ENCODE measurements at places on chromosomes 12 and 14.

DNA sequence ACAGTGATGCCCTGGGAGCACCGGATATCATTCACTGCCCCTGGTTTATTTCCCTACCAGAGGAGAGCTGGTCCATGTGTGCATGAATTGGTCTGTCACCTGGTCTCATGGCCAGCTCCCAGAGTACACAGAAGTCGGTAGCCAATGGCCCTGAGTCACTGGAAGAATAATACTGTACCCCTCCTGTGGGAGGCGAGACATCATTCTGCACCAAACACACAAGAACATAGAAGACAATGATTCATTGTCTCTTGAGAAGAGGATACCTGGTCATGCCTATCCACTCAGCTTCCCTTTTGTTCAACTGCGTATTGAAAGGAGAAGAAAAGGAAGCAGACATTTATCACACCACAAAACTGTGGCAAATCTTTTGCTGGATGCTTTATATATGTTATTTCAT lies 216.2 kb downstream of the DPF3 start:
- no peak for DNase-seq

DNA sequence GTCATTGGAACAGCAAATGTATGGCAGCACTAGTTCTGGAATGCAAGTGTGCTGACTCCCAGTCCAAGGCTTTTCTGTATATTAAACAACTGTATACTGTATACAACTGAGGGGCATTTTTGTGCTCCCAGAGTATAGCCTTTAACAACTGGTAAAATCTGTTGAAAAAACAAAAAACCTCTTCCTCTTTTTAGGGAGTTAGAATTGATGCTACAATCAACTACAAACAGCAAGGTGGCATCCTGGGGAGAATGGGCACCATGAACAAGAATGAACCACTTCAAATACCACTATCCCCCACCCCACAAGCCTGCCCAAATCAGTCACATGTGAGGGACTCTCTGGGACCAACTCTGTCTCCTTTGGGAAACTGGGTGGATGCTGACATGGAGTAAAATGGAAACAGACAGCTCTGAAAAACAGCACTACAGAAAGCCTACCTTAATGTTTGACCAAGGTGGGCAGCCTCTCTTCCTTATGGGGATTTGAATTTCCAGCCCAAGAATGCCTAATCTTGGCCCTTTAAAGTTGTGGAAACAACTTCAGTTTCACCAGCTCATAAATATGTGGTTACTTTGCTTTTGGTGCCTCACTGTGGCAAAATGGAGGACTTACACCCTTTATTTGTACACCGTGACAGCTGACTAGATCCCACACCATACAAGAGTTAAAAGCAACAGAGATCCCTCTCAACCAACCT lies 7.5 kb downstream of the VTI1B start:
- peak; percentile 52 for DNase-seq

DNA sequence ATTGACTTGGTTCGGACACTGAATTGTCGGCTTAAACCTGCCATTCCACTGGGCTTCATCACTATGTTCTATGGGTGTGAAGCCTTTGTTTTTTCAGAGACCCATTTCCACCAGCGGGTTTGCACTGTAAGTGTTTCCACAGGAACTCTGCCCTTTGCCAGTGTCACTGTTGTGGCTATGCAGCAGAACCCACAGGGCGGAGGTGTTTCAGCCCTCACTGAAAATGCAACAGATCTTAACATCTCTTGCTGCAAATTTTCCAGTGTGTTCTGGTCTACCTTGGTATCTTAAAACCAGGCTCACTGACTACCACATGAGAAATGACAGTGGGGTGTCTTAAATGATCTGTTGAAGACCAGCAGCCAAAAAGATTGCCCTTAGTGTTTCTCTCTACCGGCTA lies 21.1 kb downstream of the PRKCH start:
- DNase-seq: no peak

DNA sequence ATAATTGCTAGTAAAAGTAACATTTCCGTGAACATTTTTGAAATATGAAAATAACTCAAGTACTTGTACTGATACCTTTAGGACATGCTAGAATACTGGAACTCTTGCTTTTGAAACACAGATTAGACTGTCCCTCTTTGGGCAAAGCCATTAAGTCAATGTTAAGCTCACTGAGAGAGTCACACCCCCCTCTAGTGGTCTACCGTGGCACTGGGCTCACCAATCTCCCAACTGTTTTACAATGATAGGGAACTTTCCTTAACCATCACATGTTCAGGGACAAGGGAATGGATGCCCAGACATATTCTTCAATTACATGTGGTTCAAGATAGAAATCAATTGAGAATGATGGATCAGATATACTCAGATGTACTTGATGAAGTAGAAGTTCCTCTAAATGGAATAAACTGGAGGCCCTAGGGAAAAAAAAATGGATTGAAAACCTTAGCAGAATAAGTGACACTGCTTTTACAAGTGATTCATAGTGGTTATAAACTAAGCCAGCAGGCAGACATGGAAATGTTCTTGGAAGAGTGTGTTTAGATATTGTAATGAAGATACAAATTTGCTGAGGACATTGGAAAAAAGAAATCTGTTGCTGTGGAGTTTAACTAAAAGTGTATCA lies 17.8 kb downstream of the NANOG start:
- DNase-seq: peak; percentile 80

DNA sequence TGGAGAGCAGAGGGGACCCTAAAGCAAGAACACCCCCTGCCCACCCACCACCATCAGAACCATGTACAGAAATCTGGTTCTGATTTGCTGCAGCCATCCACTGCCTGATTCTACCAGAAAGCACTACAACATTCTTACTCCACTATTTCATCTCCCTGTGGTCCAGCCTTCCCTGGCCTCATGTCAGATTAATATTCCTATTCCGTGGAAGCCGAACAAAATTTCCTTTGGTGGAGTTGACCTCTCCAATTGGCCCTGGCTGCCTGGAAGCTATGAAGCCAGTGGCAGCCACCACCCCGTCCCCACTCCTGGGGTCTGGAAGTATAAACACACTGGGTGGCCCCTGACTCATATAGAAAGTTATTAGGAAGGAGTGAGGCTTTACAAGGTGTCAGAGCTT lies 60.2 kb downstream of the ANO2 start:
- DNase-seq: no peak

DNA sequence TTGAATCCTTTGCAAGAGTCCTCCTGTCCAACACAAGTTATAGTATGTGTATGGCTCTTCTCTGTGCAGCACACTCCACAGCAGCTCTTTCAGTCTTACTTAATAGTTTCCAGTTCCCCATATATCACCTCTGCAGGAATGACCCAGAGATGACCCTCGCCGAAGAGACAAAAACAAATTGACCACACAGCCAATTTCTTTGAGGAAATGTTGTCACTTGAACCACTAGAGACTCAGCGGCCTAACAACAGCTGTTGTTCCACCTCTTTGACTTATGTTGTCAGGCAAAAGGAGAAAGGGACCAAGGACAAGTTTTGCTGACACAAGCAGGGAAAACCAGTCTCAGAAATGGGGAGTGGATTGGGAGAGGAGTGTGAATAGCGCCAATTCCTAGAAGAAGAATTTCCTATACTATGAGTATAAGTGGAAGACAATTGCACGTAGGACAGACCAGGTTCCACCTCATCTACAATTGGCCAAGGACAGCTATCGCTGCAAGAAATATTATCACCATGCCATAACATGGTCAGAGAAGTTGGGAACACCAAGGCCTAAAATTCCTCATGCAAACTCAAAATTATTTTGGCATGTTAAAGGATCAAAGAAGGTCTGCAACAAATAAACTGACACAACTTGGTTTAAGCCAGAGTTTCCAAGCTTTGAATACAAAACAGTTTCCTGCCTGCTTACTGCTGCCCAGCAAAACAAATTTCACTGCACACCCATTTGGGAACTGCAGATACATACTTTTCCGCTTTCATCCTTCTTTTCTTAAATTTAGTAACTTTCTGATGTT lies 41.7 kb upstream of the ITPR2 start:
- no peak for DNase-seq

DNA sequence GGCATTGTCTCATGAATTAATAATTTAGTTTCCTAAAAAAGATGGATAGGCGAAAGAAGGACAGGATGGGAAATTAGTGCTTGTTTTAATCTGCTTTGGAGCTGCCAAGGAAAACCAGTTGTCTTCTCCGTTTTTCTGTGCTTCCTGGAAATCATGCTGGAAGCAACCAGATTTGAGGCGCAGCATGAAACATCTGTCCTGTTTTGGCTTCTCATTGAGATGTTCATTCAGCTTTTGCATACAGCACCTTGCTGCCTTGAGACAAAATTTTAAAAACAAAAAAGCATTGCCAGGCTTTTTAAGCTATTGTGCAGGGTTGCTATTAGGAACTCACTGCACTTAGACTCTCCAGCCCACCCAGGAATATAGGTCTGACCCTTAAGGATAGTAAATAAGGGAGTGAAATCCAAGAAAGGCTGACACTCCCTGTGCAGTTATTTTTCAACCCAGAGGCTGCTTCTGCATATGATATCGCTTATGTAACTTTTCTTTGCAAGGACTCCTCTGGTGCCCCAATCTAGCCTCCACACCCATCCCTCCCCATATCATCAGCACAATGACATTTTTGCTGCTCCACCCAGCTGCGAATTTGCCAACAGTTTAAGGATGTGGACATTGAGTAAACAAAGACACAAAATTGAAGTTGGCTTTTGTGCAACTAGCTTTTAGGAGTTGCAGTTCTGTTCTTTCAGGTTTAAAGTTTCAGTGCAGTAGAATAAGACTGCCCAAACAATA lies 46.9 kb upstream of the MDM1 start:
- no peak for DNase-seq

GRCh38 chr12:119159844-119160243 lies 18.9 kb upstream of the HSPB8 start:
- DNase-seq: no peak

- peak; percentile 30 for DNase-seq
These were observed 121.8 kb downstream of the SLC38A6 start for GRCh38 chr14:61102549-61103466.

DNA sequence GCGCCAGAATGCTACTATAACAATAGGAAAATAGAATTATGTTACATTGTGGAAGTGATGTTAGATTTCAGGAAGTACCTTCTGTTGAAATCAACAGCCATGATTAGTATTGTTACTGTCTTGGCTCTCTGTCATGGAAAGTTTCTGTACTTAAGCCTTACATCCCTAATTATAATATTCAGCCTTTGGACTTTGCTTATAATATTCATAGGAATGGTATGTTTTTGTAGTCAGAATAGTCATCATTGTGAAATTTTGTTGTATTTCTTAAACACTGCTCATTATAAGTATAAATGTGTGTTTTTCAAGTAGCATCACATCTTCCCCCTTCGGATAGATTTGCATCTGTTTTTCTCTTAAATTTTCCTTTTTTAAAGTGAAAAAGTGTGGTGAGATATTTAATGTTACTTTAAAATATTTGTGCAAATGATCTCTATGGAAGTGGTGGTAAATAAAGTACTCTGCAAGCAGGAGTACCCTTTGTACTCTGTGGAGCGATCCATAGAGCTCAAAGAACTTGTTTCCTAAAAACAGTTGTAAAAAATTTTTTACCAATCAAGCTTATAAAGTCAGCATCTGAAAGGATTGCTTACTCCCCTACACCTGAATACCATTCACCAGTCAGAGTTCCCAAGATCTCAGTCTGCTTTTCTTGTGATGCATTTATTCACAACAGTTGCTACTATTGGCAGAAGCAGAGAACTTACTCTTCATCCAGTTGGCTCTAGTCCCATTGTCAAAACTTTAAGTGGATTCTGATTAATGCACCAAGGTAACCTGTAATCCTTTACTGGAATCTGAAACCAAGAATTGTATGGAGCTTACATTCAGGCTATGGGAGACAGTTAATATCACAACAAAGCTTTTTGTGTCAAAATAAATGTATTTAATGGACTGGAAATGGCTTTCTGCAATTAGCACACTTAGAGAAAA lies 87.8 kb downstream of the RIC8B start:
- peak; percentile 81 for DNase-seq

- no peak for DNase-seq
These were observed 9.5 kb downstream of the OAS1 start for GRCh38 chr12:112916270-112916669.

DNA sequence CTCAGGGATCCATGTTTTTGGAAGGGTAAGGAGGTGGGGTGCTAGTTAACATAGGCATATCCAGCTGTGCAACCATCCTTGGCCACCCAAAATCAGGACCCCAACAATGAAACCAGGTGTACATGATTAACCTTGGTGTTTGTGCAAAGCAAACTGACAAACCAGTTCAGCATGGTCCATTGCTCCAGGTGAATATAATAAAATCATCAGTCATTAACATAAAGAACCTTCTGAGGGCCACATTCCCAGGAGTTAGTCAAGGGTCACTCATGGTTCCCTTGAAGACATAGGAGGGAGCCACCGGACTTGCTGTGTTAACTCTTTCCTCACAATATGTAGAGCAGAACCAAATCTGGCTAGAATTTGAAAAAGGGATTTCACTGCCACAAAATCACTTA lies 17.8 kb downstream of the SLC38A2 start:
- DNase-seq: no peak

GRCh38 chr12:24852420-24852819 lies 96.5 kb downstream of the BCAT1 start:
- DNase-seq: peak; percentile 22
